ENCODE measurements at places on chromosomes 3 and 15. TPM values are rescaled to one million over a fixed set of nuclear protein-coding genes. Genes with fewer than 3 reads are reported as not detected.
A peak's percentile ranks its signal among the peaks of the same experiment; 100 is the strongest.

DNA sequence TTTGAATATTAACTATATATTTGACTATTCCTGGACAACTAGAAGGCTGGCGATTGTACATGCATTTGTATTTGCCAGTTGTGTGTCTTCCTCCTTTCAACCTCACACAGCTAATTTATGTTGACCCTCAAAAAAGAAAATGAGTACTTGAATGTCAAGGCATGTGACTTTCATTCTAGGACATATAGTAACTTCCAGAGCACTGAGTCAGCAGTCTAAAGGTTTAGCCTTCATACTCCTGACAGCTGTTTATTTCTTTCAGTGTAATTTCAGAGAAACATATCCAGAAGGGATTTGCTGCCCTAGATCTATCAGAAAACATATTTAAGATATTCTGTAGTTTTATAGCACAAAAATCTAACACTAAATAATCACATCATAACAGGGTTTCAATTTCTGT lies 74.6 kb upstream of the GOLGA8J start:
- no peak for DNase-seq

GRCh38 chr15:41568350-41569017 lies 9.5 kb downstream of the TYRO3 start:
- DNase-seq, result no peak

GRCh38 chr3:182108371-182108770 lies 396.6 kb downstream of the SOX2 start:
- no peak for DNase-seq

GRCh38 chr15:93527374-93528050 lies 438.5 kb upstream of the RGMA start:
- DNase-seq, result no peak

DNA sequence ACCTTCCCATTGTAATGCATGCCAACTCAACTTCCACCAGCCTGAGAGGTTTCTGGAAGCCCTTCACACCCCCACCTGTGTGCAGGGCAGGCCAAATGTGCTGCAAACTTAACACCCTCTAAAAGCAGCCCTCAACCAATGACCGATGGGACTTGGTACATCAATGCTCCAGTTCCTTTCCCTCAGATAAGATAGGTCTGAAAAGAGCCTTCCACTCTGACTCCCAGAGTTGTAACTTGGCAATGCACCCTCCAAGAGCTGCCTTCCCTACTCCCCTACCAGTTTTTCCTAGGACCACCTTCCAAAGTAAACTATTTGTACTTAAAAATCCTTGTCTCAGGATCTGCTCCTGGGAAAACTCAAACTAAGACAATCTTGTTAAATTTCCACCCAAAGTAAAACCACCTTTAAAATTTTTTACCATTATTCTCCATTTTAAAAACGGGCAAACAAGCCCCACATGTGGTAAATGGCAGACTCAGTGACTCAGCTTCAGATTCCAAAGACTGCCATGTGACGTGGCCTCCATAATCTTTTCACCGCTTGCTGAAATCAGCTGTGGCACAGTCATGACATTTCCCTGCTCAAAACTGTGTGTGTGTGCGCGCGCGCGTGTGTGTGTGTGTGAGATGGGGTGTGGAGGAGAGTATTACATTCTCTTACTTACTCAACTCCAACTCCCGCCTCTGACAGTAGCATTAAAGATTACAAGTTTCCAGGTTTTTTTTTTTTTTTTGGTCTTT lies 17.2 kb downstream of the RASGRP1 start:
- no peak for DNase-seq

- DNase-seq, result no peak
These were observed 7.6 kb upstream of the APEH start for GRCh38 chr3:49666592-49666991.

DNA sequence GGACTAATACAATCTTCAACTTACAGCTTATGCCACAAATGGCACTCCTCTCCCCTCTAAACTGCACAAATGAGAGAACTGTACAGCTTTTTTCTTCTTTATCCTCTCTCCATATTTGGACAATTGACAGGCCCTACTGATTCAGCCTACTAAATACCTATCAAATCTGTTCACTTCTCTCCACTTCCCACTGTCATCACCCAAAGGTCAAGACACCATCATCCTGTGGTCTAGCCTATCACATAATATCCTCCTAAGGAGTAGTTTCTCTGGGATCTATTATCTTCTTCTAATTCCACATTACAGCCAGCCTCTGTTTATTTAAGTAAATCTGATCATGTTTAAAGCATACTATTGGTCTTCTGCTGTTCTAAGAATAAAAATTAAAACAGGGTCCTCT lies 33.0 kb upstream of the SLC12A8 start:
- DNase-seq, result no peak

DNA sequence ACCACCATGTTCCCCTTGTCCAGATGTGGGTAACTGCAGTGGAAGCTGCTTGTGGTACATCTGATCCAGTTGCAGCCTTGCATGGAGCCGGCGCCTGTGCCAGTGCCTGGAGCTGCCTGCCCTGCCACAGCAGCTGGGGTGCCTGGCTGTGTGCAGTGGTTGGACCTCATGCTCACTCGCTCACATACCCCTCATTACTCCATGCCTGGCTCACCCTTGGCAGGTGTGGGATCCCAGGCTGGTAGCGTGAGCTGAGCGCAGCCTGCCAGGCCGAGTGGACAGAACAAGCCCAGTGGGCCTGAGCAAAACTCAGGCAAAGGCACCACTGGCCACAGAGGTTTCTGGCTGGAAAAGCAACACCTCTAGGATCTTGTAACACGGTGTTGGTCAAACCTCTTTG lies 35.7 kb downstream of the ROPN1B start:
- no peak for DNase-seq

- DNase-seq, result no peak
These were observed 58.7 kb upstream of the ADAMTSL3 start for GRCh38 chr15:83595191-83595590.

DNA sequence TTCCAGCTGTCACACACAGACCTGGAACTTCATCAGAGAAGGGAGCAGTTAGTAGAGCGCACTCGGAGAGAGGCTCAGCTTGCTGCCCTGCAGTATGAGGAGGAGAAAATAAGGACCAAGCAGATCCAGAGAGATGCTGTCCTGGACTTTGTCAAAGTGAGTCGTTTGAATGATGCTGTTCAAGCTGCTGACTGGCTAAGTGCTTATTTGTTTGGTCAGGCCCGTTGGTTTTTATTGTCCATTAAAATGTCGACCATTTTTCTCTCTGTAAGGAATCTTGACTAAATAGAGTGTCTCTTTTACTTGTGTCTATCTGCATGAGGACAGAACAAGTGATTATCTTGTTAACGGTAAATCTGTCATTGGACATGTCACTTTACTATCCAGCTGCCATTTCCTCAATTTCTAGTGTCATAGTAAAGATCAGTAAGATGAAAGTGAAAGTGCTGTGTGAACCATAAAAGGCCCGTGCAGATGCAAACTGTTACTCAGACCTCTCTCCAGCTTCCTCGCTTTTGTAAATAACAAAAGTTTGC lies 56.9 kb downstream of the LRCH3 start:
- no peak for DNase-seq

GRCh38 chr3:40201770-40202169 lies 107.7 kb upstream of the EIF1B start:
- no peak for DNase-seq

DNA sequence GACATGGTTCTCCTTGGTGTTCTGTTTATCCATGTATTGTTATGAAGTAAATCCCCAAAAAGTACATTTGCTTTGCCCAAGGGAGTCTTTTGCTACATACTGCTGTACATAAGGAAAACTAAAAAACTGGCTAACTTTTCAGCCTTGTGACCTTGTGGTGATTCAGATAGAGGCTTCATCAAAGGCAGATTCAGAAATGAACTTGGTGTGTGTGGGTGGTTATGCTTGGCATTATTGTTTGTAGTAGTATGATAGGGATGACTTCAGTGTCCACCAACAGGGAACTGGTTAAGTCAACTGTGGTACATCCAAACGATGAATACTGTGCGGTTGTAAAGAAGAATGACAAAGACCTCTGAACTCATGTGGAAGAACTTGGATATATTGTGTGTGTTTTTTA lies 75.6 kb upstream of the CHRNB4 start:
- DNase-seq, result no peak

DNA sequence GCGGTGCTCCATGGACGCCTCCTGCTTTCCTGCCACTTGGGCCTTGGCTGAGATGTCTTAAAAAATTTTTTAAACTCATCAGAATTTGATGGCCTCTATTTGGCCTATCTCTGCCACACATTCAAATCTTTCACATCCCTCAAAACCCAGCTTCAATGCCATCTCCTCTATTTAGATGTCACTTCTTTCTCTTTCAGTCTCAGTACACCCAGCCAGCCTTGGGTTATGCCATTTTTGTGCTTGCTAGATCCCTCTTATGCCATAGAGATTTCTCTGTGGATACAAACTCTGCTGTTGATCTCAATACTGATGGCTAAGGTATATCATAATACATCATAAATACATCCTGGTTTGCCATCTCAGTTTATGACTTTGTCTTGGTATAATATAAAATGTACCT lies 222.3 kb upstream of the TPRG1 start:
- no peak for DNase-seq

DNA sequence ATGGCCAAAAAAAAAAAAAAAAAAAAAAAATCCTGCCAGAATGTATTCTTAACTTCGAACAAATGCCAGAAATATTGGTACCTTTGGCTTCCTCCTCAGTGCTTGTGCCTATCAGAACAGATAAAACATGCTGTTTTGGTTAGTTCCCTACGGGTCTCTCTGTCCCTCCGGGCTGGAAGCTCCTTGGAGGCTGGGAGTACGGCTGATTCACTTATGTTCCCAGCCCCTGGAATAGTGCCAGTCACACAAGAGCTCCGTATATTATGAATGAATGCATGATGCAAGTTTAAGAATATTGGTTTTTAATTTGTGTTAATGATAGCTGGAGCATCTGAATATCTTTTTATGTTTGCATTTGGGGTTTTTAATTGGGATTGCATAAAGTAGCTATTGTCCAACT lies 44.0 kb downstream of the NR2F2 start:
- no peak for DNase-seq

GRCh38 chr3:19363071-19363470 lies 214.8 kb downstream of the KCNH8 start:
- no peak for DNase-seq

- no peak for DNase-seq
These were observed 1.3 kb upstream of the CCDC12 start for GRCh38 chr3:46977811-46978195.

DNA sequence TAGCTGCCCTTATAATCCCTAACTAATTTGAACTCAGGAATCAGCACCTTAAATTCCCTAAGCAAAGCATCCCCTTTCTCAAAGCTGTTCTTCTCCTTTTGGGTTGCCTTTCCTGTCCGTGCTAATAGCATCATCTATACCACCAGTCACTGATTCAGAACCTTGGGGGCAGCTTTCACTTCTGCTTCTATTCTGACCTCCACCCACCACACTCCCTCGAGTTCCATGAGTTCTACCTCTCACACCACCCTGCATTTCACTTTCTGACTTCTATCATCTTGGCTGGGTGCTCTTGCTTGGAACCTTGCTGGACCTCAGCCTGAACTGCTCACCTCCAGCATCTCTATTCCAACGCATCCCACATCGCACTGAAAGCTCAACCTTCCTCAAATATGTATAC lies 55.4 kb upstream of the KCNMB2 start:
- DNase-seq, result no peak

DNA sequence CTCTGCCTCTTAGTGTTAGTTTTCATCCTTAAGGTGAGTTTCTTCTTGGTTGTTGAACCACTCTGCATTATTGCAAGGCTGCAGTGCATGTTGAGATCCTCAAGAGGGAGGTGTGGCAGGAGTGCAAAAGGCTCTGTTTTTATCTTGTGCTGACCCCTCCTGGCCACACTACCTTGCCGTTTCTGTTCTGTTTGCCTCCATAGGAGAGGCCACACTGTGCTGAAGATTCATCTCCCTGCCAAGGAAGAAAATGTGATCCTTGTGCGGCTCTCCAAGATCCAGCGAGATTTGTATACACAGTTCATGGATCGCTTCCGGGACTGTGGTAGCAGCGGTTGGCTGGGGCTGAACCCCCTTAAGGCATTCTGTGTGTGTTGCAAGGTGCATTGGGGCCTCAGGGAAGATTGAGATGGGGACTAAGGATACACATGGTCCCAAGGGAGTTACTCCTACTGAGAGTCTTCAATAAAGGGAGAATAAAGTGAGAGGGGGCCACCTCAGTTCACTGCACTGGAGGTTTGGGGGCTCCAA lies 33.0 kb upstream of the TEX264 start:
- DNase-seq, result peak; percentile 33

- no peak for DNase-seq
These were observed 120.1 kb downstream of the ANP32A start for GRCh38 chr15:68700455-68701123.

- DNase-seq, result no peak
These were observed 174.1 kb downstream of the UACA start for GRCh38 chr15:70589221-70589620.

DNA sequence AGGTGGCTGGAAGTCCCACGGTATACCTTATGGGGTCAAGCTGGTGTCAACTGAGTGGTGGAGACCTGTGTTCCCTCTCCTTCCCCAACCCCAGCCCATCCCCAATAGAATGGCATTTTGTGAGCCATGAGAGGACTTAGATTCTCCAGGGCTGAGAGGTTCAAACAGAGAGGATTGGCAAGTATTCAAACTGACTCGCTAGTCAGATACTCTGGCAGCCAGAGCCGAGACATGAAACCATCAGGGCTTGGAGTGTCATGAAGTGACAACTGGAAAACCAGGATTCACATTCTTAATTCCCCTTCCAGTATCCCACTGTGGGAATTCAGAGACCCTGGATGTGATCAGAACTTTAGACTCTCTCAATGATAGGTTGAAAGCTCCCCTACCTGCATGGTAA lies 159.4 kb upstream of the SNTN start:
- no peak for DNase-seq

- no peak for DNase-seq
These were observed 36.2 kb downstream of the CDCP1 start for GRCh38 chr3:45109771-45110508.

- no peak for DNase-seq
These were observed 6.8 kb downstream of the ONECUT1 start for GRCh38 chr15:52783191-52783829.

GRCh38 chr3:57140894-57141293 lies 24.3 kb downstream of the IL17RD start:
- DNase-seq, result no peak

GRCh38 chr3:128788268-128788869 lies 62.4 kb downstream of the RAB7A start:
- DNase-seq, result no peak

- DNase-seq, result no peak
These were observed 74.9 kb upstream of the MFGE8 start for GRCh38 chr15:88987934-88988671.

The TM4SF18 gene
- total RNA-seq, result not detected

The ABHD10 gene
- 57.6 TPM for total RNA-seq

The PRRT3 gene
- 0.93 TPM for total RNA-seq

The SPINK8 gene
- not detected for total RNA-seq

The WNT7A gene
- 4.7 TPM for total RNA-seq

The DUOX2 gene
- total RNA-seq, result 0.10 TPM

The REC114 gene
- total RNA-seq, result not detected

The ZDHHC19 gene
- not detected for total RNA-seq

The LMAN1L gene
- not detected for total RNA-seq

All from PC-9 (cell line).